ENCODE measurements at places on chromosomes 16 and 17.

- peaks cover 89% of the 10 kb centered on the region for H3K36me3 ChIP-seq
- DNase-seq, result no peak
- H3K27ac ChIP-seq, result no peak overlapping the region
- H3K4me1 ChIP-seq, result no peaks in the 10 kb centered on the region
These were observed 24.2 kb downstream of the ELAC2 start for GRCh38 chr17:12993631-12994030.

- H3K27ac ChIP-seq, result no peak overlapping the region
- peaks cover 13% of the 10 kb centered on the region for H3K4me1 ChIP-seq
- no peak overlapping the region for H3K4me3 ChIP-seq
- no peaks in the 10 kb centered on the region for H3K27me3 ChIP-seq
- peaks cover 67% of the 10 kb centered on the region for H3K36me3 ChIP-seq
- no peak for DNase-seq
These were observed 19.1 kb downstream of the LIG3 start for GRCh38 chr17:34999456-34999855.

DNA sequence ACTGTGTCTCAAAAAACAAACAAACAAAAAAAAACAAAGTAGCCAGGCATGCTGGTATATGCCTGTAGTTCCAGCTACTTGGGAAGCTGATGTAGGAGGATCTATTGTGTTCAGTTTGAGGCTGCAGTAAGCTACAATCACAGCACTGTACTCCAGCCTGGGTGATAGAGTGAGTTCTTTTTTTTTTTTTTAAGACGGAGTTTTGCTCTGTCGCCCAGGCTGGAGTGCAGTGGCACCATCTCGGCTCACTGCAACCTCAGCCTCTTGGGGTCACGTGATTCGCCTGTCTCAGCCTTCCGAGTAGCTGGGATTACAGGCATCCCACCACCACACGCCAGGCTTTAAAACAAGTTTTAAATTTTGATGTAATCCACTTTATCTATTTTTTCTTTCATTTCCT lies 80.2 kb upstream of the STAC2 start:
- H3K27ac ChIP-seq, result no peak overlapping the region
- no peak for DNase-seq
- peaks cover 7% of the 10 kb centered on the region for H3K4me1 ChIP-seq
- H3K27me3 ChIP-seq, result no peaks in the 10 kb centered on the region
- peaks cover 9% of the 10 kb centered on the region for H3K36me3 ChIP-seq
- no peak overlapping the region for H3K4me3 ChIP-seq

- no peak overlapping the region for H3K27ac ChIP-seq
- no peaks in the 10 kb centered on the region for H3K36me3 ChIP-seq
- H3K4me3 ChIP-seq, result no peak overlapping the region
- H3K4me1 ChIP-seq, result peaks cover 43% of the 10 kb centered on the region
These were observed 4.1 kb upstream of the TBX2 start for GRCh38 chr17:61395409-61395982.

DNA sequence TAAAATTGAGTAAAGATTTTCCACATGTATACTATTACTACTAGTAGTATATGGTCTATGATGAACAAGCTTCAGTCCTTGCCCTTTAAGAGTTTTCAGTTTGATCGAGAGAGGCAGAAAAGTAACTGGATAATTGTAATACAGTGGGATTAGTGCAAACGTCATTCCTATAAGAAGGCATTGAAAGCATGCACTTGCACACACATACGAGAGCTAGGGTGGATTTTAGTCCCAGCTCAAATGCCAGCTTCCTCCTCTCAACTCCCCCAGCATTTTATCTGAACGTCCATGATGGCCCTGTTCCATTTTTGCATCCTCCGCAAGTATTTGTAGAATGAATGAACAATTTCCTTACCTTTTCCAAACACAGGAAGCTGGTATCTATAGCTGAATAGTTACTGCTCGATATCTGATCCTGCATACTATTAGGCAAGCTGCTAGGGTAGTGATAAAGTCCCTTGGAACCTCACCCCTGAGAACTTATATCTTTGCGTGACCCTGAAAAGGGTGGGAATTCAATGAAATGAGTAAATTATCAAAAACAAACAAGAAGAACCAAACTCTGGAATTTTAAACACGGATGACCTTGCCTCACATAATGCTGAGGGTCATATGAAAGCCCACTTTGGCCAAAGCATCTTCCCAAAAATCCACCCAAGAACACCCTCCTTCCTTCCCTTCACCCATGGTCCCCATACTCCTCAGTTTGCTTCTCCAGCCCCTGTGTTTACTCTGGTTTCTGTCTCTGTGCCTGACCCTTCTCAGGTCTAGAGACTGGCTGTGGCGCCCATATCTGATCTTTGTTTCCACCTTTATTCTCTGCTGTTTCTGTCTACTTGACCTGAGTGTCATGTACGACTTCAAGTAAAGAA lies 60.5 kb downstream of the TMEM100 start:
- H3K36me3 ChIP-seq, result no peaks in the 10 kb centered on the region
- no peaks in the 10 kb centered on the region for H3K27me3 ChIP-seq
- H3K4me3 ChIP-seq, result no peak overlapping the region
- no peak overlapping the region for H3K27ac ChIP-seq
- H3K4me1 ChIP-seq, result peaks cover 9% of the 10 kb centered on the region
- no peak for DNase-seq

- H3K27ac ChIP-seq, result no peak overlapping the region
- H3K4me1 ChIP-seq, result no peaks in the 10 kb centered on the region
- no peaks in the 10 kb centered on the region for H3K27me3 ChIP-seq
These were observed 170.1 kb upstream of the CDH13 start for GRCh38 chr16:82456683-82457082.

- DNase-seq, result no peak
- H3K36me3 ChIP-seq, result peaks cover 26% of the 10 kb centered on the region
- peak overlapping the region; percentile 92 for H3K4me3 ChIP-seq
- peaks cover 83% of the 10 kb centered on the region for H3K4me1 ChIP-seq
These were observed 1.1 kb downstream of the P4HB start for GRCh38 chr17:81858967-81859905.

DNA sequence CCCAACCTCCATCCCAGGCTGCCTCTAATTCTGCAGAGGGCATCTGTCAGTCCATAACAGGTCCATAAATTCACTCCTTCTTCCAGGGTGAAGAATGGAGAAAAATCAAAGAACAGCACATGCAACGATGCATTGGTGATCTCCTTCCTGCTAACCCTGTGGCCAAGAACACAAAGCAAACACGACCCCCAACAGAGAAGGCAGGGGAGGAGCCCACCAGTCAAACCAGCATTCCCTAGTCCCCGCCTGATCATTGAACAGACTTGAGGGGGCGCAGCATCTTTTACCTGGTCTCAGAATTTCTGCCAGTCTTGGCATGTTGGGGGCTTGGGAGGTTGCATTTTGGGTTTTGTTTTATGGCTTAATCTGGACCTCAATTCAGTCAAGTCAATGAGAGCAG lies 476.0 kb downstream of the SLC39A11 start:
- H3K36me3 ChIP-seq, result no peaks in the 10 kb centered on the region
- no peak overlapping the region for H3K27ac ChIP-seq
- peaks cover 41% of the 10 kb centered on the region for H3K4me1 ChIP-seq
- peaks cover 5% of the 10 kb centered on the region for H3K27me3 ChIP-seq

GRCh38 chr17:59776577-59776976 lies 69.1 kb downstream of the VMP1 start:
- no peaks in the 10 kb centered on the region for H3K27me3 ChIP-seq
- DNase-seq, result no peak
- no peak overlapping the region for H3K4me3 ChIP-seq
- H3K36me3 ChIP-seq, result peaks cover 45% of the 10 kb centered on the region

DNA sequence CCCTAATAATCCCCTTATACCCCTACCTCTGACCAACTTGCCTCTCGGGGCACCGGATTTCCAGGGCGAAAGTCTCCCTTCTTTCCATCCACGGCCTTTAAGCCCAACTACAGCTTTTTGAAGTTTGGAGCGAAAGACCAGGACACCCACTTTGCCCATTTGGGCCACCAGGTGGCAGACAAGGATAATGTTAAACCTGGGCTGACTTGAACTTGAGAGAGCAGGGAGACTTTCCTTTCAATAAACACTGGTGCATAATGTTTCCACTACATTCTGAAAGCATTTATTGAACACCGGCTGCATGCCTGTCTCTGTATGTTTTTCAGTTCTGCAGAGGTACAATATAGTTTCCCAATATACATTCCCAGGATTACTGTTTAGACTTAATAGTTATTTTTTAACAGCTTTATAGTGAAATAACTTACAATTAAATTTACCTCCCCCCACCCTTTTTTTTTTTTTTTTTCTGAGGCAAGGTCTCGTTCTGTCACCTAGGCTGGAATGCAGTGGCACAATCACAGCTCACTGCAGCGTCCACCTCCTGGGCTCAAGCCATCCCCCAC lies 6.9 kb upstream of the CES3 start:
- H3K27me3 ChIP-seq, result peaks cover under 1% of the 10 kb centered on the region
- no peaks in the 10 kb centered on the region for H3K36me3 ChIP-seq
- no peak for DNase-seq

GRCh38 chr16:53966821-53967571 lies 263.0 kb downstream of the FTO start:
- no peaks in the 10 kb centered on the region for H3K36me3 ChIP-seq
- H3K27me3 ChIP-seq, result no peaks in the 10 kb centered on the region
- no peak overlapping the region for H3K4me3 ChIP-seq
- no peaks in the 10 kb centered on the region for H3K4me1 ChIP-seq

GRCh38 chr17:17216236-17216635 lies 10.1 kb upstream of the PLD6 start:
- DNase-seq, result no peak

GRCh38 chr16:75789237-75789636 lies 62.9 kb upstream of the CPHXL start:
- H3K27ac ChIP-seq, result no peak overlapping the region
- no peak overlapping the region for H3K4me3 ChIP-seq
- H3K36me3 ChIP-seq, result no peaks in the 10 kb centered on the region
- DNase-seq, result no peak
- peaks cover 7% of the 10 kb centered on the region for H3K27me3 ChIP-seq
- H3K4me1 ChIP-seq, result no peaks in the 10 kb centered on the region

- no peak for DNase-seq
- H3K4me1 ChIP-seq, result no peaks in the 10 kb centered on the region
- peaks cover 73% of the 10 kb centered on the region for H3K36me3 ChIP-seq
- H3K4me3 ChIP-seq, result no peak overlapping the region
- no peak overlapping the region for H3K27ac ChIP-seq
These were observed 18.3 kb downstream of the ZSWIM7 start for GRCh38 chr17:15981208-15981607.

DNA sequence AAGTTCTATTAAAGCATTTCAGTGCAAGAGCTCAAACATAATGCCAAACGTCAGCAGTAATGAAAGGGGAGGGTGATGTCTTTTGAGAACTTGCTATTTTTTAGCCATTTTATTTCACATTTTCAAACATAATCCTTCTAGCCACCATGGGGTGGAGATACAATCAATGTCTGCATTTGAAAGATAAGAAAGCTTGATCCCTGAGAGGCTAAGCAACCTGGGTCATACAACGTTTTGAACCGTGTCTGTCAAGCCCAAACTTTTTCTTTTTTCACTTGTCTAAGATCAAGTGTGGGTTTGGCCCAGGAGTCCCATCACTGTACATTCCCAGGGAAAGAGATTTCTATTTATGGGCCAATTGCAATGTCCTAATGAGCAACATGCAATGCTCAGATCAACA lies 331.1 kb downstream of the SLC39A11 start:
- no peak for DNase-seq
- H3K27me3 ChIP-seq, result no peaks in the 10 kb centered on the region
- H3K27ac ChIP-seq, result no peak overlapping the region
- no peaks in the 10 kb centered on the region for H3K4me1 ChIP-seq

DNA sequence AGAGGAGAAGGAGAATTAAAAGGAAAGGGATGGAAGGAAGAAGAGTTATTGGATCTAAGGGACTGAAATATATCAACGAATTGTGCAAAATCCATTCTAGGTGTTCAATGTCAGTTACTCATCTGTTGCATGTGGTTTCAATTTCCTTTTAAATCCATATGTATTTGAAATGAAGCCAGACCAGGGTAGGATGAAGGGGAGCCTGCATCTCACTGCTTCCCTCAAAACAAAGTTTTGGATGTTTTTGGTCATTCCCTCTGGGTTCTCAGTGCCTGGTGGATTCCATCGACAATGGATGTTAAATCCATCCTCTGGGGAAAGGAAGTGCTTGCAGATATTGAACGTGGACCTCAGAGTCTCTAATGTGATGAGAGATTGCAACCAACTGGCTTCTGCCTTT lies 103.5 kb upstream of the XYLT1 start:
- H3K4me1 ChIP-seq, result peaks cover 13% of the 10 kb centered on the region
- H3K36me3 ChIP-seq, result no peaks in the 10 kb centered on the region
- H3K27me3 ChIP-seq, result no peaks in the 10 kb centered on the region
- DNase-seq, result no peak
- H3K4me3 ChIP-seq, result no peak overlapping the region

DNA sequence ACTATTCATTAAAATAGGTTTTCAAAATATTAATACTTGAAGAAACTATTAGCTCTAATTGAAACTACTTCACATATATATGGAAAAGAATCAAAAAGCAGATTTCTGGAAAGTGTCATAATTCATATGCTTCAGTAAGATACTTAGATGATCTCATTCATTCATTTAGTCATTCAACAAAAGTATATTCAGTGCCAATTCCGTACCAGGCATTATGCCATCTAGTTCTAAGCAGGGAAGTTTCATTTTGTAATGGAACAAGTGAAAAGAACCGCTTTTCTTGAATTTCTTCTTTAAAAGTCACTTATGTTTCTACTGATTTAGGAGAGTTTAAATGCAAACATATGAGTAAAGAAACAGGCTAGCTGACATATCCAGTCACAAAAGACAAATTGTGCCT lies 118.3 kb upstream of the FAM20A start:
- no peaks in the 10 kb centered on the region for H3K4me1 ChIP-seq
- H3K27ac ChIP-seq, result no peak overlapping the region
- no peak overlapping the region for H3K4me3 ChIP-seq
- no peak for DNase-seq
- H3K36me3 ChIP-seq, result no peaks in the 10 kb centered on the region
- no peaks in the 10 kb centered on the region for H3K27me3 ChIP-seq

- H3K4me3 ChIP-seq, result no peak overlapping the region
- no peaks in the 10 kb centered on the region for H3K27me3 ChIP-seq
- H3K27ac ChIP-seq, result peak overlapping the region; percentile 20
- peaks cover 9% of the 10 kb centered on the region for H3K4me1 ChIP-seq
- no peak for DNase-seq
These were observed 64.6 kb downstream of the CDK5R1 start for GRCh38 chr17:32551186-32551955.

DNA sequence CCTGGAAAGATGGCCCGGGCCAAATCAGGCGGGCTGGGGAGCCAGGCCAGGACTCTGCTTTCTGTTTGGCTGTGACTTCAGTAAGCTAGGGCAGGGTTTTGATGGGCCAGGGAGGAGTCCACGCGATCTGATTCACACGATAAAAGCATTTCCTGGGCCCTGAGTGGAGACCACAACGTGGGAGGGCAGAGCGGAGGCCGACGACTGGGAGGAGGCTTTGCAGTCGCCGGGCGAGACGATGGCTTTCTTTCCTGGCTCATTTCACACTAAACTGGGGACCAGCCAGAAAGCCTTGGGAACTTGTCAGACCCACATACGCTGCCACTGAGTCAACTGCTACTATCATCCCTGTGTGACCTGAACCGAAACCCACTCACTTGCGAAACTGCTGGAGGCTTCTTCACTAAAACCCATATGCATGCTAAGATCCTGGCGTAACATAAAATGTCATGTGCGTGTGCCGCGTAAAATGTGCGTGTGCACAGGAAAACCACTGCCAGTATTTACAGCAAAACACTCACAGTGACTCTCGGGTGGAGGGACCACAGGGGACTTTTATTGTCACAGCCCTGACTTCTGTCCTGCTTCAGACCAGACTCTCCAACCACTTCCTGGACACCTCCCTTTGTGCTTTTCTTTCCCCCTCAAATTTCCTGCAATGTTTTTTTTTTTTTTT lies 14.2 kb upstream of the RHBDF2 start:
- peak overlapping the region; percentile 74 for H3K27ac ChIP-seq
- H3K36me3 ChIP-seq, result no peaks in the 10 kb centered on the region
- DNase-seq, result peak; percentile 93
- peak overlapping the region; percentile 16 for H3K4me3 ChIP-seq
- H3K4me1 ChIP-seq, result peaks cover 23% of the 10 kb centered on the region

- no peaks in the 10 kb centered on the region for H3K27me3 ChIP-seq
- H3K4me3 ChIP-seq, result no peak overlapping the region
- peak; percentile 54 for DNase-seq
- H3K36me3 ChIP-seq, result no peaks in the 10 kb centered on the region
These were observed 83.9 kb upstream of the IRX3 start for GRCh38 chr16:54370278-54371040.

All from suprapubic skin (tissue), 4 donors.